ENCODE measurements at places on chromosomes 6 and 20.

- no peak for DNase-seq
These were observed 203.8 kb downstream of the ARID1B start for GRCh38 chr6:156980948-156981347.

DNA sequence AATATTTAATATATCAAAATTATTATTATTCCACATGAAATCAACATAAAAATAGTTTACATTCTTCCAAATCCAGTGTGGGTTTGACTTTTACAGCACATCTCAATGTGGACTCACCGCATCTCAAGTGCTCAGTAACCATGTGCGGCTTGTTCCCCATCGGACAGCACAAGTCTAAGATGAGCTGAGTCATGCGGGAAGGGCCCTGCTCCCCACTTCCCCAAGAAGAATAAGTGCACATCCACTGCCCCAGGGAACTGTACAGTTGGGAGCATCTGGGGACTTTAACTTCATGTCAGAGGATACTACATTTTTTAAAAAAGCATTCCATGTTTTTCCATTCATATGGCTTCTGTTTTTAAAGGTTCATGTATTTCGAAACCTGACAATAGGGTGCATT lies 325.6 kb downstream of the BTBD3 start:
- no peak for DNase-seq

GRCh38 chr20:54717983-54718382 lies 242.6 kb downstream of the DOK5 start:
- DNase-seq = no peak

DNA sequence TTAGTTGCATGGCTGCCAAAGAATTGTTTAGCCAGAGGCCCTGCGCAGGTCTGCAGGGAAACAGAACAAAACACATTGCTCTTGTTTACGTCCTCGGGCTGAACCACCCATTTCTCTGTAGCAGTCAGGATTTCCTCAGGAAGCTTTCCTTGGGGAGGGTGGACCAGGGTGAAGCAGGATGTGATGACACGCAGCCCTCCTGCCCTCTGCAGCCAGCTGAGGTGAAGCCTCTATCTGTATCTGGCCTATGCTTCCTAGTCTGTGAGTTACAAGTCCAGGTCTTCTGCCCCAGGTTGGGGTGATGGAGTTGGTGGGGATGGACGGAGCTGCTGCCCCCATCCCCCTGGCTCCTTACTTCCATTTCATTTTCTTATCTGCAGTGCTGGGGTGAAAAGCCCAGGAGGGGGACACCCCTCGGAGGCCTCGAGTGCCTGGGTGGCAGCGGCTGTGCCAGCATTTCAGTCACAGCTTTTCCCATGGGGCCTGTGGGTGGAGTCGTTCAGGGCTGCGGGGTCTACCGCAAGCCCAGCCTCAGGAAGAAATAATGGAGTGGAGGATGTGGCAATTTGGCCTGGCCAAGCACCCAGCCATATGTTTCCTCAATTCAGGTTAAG lies 24.9 kb downstream of the SASH1 start:
- DNase-seq = no peak

DNA sequence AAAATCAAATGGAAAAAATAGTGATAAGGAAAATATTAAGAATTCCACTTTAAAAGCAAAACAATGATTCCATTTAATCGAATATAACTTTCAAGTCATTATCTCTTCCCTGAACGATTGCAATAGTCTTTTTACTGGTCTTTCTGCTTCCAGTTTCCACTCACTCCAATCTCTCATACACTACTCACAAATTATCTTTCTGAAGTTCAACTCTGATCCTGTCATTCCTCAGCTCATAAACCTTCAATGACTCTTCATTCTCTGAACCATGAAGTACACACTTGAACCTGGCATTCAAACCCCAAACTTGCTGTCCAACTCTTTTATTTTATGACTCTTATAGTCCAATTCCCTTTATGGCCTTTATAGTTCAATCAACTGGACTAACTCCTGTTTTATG lies 304.1 kb upstream of the TCF21 start:
- no peak for DNase-seq

DNA sequence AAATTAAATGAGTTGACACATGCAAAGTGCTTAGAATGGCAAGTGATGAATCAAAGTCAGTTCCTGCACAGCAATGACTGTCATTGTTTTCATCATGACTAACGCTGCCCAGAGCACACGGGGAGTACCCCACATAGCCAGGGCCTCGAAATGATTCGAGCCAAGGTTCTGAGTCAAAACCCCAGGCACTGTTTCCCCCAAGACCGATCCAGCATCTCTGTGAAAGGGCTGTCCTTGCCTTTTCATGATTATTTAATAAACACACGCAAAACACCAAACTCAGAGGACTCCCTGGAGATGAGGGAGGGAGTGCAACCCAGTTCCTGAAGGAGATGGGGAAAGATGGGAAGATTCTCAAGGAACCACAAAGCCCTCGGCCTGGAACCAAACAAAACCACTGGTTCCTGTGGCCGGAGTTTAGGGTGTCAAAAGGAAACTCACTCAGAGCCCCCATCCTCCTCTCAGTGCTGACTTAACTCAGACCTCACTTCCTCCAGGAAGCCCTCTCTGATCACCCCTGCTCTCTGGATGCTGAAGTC lies 3.8 kb downstream of the PREX1 start:
- DNase-seq = peak; percentile 64

DNA sequence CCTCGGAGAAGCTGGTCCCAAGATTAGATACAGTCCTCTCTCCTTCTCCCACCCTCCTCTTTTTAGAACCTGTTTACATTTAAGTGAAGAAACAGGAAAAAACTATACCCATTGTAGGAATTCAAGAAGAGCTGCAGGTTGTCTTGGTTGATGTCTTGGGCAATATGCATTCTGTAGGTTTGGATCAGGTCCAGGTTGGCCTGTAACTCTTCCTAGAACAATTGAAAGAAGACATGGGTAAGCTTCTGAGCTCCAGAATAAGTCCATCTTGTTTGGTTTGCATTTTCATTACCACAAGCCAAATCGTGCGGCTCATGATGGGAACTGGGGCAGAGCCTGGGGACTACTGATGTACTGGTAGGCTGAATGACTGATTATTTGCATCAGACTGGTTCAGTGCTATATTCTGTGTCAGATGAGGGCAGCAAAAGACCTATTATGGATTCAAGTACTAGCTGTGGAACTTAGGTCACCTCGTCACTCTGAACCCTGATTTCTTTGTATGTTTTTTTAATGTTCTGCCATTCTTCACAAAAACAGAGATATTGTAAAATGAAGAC lies 20.3 kb upstream of the SLA2 start:
- DNase-seq = peak; percentile 65

DNA sequence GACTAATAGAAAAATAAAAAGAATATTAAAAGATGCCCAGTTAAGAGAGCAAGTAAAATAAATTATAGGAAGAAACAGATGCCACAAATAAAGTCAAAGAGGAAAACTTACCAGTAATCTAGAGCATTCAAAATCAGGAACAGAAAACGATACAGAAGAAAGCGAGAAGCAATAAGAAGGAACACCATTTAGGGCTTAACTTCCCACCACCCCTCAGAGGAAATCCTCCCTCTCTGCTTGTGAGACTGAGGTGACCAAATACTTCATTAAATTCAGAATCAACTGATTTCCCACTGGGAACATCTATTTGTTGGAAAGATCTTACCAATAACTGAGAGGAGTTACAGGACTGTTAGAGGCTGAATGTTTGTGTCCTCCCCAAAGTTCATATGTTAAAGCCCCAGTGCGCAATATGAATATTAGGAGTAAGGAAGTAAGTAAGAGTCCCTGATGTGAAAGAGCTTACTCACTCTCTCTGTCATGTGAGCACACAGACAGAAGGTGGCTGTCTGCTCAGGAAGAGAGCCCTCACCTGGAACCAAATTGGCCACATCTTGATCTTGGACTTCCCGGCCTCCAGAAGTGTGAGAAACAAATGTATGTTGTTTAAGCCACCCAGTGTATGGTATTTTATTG lies 19.5 kb downstream of the KATNA1 start:
- no peak for DNase-seq

- no peak for DNase-seq
These were observed 212.0 kb upstream of the SGK1 start for GRCh38 chr6:134529921-134530320.

DNA sequence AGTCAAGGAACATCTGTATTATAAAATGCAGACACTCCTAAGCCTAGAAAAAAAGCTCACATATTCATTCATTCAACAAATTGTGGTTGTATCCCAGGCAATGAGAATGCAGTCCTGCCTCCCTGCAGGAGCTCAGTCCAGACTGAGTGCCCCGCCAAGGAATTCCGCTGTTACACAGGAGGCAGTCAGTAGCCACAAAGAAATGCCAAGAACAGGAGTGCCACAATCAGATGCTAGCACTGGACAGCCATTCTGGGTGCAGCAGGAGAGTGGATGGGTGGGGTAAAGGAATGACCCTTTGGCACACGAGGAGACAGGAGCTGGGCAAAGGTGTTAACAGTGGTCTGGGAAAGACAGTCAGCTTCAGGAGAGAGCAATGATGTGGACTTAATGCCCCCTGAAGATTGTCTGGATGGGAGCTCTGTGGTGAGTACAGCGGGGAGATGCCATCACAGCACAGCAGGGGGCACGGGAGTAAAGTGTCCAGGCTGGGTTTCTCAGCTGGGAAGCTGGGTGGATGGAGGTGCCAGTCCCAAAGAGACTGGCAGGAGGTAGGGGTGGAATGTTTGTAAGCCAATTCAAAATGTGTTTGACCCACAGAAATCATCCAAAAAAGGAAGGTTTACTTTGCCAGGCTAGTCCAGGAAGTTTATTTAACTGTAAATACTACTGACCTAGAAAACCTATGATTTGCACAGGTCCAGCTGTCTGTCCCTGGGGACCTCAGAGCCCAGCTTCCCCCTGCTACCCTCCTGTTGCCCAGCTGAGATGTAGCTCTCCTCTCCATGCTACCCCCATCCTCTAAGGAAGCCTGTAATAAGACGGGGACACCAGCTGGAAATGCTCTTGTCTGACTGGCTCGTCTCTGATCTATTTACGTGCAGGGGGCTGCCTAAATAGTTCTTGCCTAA lies 84.1 kb downstream of the SLC23A2 start:
- DNase-seq = no peak

DNA sequence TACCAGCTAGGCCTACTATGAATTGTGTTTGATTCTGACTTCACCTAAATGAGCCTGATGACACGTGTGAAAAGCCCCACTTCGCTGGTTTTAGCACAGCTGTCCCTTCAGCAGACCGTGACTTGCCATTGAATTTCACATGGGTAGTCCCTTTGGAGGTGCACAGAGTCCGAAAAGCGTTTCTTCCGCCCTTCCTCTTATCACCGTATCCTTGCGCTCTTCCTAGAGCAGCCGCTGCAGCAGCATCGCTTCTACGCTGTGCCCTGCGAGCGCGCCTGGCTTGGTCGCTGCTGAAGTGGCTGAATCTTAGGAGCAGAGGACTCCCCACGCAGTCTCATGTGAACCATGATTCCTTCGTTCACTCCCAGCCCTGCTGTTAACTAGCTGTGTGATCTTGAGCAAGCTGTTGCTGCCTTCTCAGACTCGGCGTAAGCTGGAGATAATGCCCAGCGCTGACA lies 127.0 kb downstream of the PACRG start:
- DNase-seq = no peak

DNA sequence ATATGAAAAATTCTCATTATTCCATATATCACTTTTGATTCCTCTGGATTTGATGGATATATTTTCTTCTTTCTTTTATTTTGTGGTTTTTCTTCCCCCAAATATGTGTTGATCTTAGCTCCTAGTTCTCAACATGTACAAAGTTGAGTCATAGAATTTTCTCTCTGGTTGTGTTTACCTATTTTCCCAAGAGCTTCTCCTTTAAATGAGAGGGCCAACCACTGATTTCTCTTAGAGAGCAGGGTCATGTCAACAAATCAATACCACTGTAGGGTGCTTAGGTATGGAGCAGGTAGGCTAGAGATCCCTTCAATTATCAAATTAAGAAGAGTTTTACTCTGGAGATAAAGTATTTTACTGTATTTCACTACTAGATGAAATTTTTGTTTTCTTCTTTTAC lies 145.7 kb downstream of the BMP5 start:
- DNase-seq = no peak

- no peak for DNase-seq
These were observed 37.6 kb downstream of the RRBP1 start for GRCh38 chr20:17644451-17644850.

GRCh38 chr6:156150391-156150790 lies 626.8 kb upstream of the ARID1B start:
- DNase-seq = no peak

GRCh38 chr20:10924644-10925201 lies 250.9 kb upstream of the JAG1 start:
- no peak for DNase-seq

DNA sequence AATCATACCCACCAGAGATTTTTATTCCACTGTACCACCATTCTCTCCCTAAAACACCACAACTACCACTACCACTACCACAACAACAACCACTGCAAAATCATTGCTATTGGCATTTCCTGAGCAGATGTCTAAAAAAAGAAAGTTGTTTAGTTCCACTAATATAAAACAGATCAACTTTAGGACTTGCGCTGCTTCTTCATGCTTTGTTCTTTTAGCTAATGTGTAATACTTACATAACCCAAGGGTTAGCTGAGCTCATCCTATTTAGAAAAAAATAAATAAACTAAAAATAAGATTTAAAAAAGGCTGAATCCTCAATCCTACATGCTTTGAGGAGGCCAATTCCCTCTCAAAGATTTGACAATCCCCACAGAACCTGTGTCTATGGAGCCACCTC lies 11.4 kb downstream of the IYD start:
- no peak for DNase-seq

DNA sequence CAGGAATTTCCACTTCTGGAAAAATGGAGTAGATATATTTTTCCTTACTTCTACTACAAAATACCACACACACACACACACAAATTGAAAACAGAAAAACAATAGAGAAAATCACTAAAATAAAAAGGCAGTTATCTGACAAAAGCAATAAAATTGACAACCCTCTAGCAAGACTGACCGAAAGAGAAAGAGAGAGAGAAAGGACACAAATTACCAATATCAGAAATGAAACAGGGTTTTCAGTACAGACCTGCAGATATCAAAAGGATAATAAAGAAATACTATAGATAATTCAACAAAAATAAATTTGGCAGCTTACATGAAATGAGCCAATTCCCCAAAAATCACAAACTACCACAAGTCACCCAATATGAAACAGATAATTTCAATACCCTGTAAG lies 104.7 kb downstream of the OPRM1 start:
- DNase-seq = no peak

DNA sequence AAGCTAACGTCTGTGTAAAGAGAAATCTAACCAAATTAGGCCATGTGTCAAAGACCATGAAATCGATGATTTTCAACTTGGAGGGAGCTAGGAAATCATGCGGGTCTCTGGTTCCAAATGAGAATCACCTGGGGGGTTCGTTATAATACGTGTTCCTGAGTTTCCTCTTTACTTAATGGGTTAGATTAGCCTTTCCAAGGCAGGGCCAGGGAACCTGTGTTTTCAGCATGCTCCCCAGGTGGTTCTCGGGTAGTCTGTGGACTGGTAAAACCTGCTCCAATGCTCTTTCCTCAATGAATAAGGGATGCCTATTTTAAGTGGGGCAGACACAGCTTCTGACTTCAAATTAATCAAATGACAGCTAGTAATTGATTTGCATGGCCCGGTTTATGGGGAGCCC lies 965 bp upstream of the HLA-DOA start:
- DNase-seq = no peak

Measured in RKO (cell line).